ENCODE measurements at places on chromosomes 13 and 19.

GRCh38 chr19:46834121-46834520 lies 16.5 kb downstream of the AP2S1 start:
- DNase-seq, result no peak

DNA sequence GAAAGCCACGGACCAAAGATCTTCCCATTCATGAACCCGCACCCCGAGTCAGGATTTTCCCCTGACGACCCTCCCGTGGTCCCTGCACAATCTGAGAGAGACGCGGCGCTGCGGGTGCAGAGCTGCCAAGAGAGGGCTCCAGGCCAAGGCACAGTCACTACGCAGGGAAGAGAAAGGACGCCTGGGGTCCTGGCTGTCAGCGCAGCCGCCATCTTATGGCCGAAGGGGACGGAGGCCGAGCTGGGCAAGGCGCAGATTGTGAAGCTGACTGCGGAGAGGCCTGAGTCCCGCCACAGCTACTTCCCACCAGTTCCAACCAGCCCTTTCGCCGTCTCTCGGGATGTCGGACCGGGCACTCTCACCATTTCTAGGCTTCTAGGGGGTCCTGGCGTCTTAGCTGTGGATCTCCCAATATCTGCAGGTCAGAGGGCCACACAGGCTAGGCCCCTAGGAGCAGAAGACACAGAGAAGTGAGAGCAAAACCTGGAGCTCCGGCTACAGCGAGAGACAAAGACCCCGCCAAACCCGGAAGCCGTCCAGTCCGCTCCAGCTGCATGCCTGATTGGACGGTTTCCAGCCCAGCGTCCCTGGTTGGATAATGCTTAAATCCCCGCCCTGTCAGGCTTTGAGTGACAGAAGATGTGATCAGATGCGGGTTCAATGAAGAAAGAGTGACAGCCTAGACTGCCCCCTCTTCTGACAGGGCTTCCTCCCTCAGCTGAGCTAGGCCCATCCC lies at the start of gene ZNF100:
TSS of gene ZNF100 (minus strand) at position 515 of the 736 bp plus-strand sequence. CDS start at position 365, 150 bp downstream.
- DNase-seq, result peak; percentile 83

GRCh38 chr13:20391597-20392452 lies 133.8 kb downstream of the CRYL1 start:
- no peak for DNase-seq

GRCh38 chr19:2627855-2628254 lies 74.6 kb downstream of the GNG7 start:
- peak; percentile 52 for DNase-seq

DNA sequence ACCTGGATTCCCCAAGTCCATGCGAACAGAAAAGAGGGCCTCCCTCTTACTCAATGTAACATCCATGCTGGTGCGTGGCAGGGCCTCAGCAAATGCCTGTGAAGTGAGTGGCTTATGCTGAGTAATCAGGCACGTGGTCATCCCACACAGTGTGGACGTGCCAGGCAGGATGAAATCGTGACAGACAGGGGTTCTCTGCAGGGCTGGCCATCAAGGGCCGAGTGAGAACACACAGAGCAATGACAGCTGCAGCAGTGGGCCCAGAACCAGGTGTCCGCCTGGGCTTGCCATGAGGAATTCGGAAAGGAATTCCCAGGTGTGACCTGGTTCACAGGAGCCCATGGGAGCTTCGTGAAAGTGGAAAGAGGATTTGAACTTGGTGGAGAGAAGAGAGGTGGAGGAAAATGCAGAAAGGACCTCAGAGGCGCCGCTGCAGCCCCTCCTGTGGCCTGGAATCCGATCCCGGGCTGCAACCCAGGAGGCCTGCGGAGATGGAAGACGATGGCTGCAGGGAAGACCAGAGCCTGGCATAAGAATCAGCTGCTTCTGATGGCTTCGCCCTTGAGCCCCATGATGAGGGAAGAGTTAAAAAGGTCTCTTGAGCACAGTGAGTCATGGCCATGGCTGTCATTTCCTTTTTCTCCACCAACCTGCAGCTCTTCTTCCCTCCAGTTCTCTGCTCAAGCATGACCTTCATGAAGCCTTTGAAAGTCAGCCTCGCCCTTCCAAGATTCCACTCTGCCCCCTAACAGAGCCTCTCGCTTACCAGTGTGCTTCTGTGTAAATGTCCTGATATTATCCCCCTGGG lies 34.6 kb upstream of the SOX1 start:
- no peak for DNase-seq

- no peak for DNase-seq
Observed at GRCh38 chr13:33045851-33046592, 29.8 kb downstream of the KL start.

DNA sequence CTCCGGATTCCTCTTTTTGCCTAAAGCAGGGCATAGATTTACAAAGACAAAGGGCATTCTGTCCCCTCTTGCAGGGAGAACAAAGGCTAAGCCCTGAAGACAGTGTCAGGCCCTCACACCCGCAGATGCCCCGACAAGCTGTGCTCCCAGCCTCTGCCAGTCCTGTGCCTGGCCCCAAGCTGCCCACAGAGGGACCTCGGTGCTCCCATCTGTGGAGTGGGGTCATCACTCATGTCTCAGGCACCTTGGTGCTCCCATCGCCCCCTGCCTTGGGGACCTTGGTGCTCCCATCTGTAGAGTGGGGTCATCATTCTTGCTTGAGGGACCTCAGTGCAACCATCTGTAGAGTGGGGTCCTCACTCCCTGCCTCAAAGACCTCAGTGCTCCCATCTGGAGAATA lies 24.3 kb downstream of the C13orf46 start:
- no peak for DNase-seq

DNA sequence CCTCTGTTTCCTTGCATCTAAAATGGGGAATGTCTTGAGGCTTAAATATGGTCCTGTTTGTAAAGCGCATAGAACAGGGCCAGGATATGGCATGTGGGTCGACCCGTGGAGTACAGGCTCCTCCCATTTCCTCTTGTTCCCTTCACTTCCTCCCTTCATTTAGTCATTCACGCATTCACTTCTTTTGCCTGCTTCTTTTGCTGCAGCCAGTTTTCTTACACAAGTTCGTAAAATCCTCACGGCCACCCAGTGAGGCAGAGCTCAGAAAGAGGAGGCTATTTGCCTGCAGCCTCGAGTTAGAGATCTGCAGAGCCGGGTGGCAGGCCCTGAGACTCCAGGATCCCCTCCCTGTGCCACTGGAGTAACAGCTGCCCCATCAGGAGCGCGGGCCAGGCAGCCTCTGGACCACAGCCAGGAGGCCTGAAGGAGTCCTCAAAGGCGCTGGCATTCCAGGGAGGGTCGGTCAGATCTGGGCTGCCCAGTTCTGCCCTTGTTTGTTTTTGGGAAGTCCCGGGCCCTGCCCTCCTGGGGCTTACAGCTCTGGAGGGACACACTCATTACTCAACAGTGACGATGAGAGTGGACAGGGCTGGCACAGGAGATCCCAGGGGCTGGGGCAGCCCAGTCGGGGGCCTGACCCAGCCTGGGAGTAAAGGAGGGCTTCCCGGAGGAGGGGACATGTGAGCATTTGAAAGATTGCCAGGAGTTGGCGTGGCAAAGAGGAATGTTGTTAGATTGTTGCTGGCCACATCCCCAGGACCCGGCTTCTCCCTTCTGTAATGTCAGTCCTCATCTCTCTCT lies 4.6 kb downstream of the PPP5C start:
- DNase-seq, result no peak

- DNase-seq, result no peak
Observed at GRCh38 chr19:42280815-42281145, 11.7 kb downstream of the CIC start.

GRCh38 chr13:28423010-28423409 lies 71.9 kb downstream of the FLT1 start:
- DNase-seq, result no peak

DNA sequence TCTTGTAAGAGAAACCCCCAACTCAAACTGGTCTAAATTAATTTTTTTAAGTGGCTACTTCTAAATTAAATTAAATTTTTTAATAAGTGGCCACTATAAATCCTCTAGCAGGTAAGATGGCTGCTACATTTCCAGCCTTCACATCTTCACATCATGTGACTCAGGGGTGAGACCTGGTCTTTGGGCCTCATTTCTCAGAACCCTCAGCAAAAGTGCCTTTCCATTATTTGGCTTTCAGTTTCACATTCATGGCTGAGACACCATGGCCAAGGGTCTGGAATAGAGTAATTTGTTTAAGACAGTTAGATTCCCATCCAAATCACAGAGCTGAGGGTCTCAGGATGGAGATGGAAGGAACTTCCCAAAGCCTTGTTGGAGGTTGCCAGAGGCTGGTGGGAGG lies 47.5 kb downstream of the DCT start:
- DNase-seq, result no peak

DNA sequence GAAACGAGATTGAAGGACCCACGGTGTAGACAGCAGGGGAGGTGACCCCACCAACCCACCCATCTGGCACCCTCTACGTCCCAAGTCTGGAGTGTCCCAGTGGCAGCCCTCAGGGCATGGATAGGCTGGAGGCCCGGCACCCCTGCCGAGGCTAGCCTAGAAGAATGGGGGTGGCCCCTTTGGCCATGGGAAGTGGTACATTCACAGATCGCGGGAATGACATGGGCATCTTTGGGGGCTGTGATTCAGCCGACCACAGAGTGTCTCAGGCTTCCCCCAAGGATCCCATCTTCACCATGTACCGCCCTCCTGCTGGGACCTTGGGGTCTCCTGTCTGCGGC lies 11.3 kb upstream of the MKNK2 start:
- no peak for DNase-seq

DNA sequence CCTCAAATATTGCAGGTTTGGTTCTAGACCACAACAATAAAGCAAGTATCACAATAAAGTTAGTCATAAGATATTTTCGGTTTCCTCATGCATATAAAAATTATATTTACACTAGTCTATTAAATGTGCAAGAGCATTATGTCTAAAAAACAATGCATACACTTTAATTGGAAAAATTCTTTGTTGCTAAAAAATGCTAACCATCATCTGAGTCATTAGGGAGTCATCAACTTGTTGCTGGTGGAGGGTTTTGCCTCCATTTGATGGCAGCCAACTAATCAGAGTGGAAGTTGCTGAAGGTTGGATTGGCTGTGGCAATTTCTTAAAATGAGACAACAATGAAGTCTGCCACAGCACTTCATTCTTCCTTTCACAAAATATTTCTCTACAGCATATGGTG lies 422.3 kb upstream of the GPC6 start:
- no peak for DNase-seq

DNA sequence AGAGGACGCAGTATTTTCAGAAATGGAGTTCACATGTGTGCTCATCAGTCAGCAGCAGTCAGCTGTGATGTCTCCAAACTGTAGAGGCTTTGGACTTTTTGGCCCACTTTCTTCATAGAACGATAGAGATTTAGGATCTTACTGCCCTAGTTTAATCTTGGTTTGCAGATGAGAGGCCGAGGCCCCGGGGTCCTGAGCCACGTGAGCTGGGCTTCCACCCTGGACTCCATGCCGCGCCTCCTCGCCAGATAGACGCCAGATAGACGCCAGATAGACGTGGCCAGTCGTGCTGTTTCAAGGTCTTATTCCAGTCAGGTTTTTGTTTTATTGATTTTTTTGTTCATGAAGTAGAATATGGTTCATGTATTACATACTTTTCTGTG lies 11.7 kb upstream of the MCF2L start:
- DNase-seq, result no peak

DNA sequence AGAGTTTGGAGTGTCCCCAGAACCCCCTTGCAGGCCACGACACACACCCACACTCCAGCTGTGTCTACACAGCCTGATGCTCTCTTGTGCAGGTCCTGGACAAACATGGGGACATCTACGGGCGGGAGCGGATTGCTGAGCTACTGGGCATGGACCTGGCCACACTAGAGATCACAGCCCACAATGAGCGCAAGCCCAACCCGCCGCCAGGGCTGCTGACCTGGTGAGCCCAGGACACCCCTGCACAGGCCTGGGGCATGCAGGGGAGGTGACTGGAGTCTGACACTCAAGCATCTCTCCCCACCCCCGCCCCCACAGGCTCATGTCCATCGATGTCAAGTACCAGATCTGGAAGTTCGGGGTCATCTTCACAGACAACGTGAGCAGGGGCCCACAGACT lies 39.9 kb downstream of the MAP4K1 start:
- DNase-seq, result no peak

DNA sequence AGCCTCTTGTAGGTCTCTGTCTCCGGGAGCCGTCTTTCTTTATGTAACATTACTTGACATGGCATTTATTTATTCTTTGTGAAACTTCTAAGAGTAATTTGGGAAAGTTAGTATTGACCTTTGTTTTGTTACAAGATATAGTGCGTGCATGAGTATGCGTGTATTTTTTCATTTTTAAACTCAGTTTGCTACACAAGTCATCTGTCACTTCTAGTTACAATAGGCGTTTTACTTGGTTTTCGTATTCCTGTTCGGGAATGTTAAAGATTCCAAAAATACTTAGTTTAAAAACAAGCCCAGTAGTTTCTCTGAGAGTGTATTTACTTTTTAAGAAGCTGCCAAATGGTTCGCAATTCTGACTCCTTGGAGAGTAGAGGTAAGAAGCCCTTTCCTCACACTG lies 3.2 kb downstream of the PDS5B start:
- no peak for DNase-seq

DNA sequence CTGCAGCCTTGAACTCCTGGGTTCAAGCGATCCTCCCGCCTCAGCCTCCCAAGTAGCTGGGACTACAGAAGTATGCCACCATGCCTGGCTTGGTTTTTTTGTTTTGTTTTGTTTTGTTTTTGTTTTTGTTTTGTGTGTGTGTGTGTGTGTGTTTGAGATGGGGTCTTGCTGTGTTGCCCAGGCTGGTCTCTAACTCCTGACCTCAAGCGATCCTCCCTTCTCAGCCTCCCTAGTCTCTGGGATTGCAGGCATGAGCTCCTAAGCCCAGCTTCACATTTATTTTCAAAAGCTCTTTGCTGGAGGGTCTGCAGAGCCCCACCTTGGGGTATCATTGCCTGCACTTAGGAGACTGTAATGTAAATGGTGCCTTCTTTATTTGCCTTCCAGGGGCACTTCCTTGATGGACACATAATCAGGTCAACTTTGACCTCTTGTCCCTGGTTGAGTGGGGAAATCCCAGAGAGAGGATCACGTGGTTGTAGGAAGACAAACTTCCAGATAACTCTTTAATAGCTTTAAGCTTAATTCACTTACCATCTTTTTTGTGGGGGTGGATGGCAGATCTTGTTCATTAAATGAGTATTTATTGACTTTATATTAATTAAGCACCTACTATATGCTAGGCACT lies 72.9 kb upstream of the NPAS1 start:
- DNase-seq, result no peak

- DNase-seq, result no peak
Observed at GRCh38 chr19:21321134-21321533, 8.1 kb downstream of the ZNF708 start.

GRCh38 chr13:38819053-38819452 lies 132.2 kb downstream of the FREM2 start:
- DNase-seq, result no peak

DNA sequence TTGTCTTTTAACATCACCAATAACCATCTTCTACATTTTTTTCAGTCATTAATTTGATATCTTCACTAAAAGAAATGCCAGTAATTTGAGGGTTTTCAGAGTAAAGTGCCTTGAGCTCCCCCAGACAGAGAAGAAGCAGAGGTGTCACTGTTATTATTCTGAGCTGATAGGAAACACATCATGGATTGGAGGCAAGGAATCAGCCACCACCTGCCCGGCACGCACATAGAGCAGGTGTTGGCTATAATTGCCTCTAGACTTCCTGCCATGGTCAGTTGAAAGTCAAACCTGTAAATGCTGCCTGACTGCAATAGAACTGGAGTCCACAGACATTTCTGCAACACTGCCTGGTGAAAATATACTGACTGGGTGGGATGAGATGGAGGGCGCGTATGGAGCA lies 776.6 kb downstream of the UQCRFS1 start:
- no peak for DNase-seq

- DNase-seq, result no peak
Observed at GRCh38 chr13:44762911-44763310, 186.8 kb upstream of the TSC22D1 start.

GRCh38 chr13:91017031-91017668 lies 330.3 kb upstream of the MIR17HG start:
- DNase-seq, result no peak
